A549 treated with CpdA at 1 μM for 4 hours (cell line): ENCODE measurements at places on chromosomes 1 and 21. TPM values are rescaled to one million over a fixed set of nuclear protein-coding genes. Genes with fewer than 3 reads are reported as not detected.

The TMPRSS3 gene
- total RNA-seq, result 0.09 to 0.52 TPM (median 0.37 TPM) in 4 of 5 replicates, not detected in the other

The DIO1 gene
- total RNA-seq, result not detected in 5 replicates

The ZSCAN20 gene
- 1.5 to 2.0 TPM (median 1.9 TPM) in 5 replicates for total RNA-seq

The HES2 gene
- 2.3 to 3.5 TPM (median 3.0 TPM) in 5 replicates for total RNA-seq

The CLDN17 gene
- total RNA-seq, result not detected in 5 replicates
